NCI-H1417 (cell line): ENCODE measurements at places on chromosomes 1 and 21.

- no peak for DNase-seq
Observed at GRCh38 chr1:244054924-244055263, 3.8 kb downstream of the ZBTB18 start.

- no peak for DNase-seq
Observed at GRCh38 chr1:15155888-15156741, 2.6 kb downstream of the TMEM51 start.

DNA sequence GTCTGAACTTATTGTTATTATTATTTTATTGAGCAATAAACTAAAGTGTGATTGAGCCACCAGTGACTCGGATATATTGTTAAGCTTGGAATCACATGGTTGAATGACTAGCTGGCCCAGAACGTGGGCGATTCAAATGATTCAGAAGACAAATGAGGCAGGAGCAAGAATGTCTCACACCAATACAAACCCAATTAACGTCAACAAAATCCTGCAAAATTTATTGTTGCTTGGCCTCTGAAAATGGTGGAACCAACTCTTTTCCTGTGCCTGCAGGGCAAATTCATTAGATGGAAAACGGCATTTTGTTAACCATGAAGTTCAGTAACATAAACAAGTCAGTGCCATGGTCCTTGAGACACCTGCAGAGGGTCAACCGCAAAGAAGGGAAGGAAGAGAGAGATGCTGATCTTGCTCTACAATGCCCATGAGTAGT is 482.0 kb downstream of the SETD4 start:
- DNase-seq = no peak

- no peak for DNase-seq
Observed at GRCh38 chr1:227901906-227902640, 45.7 kb downstream of the WNT9A start.

- DNase-seq = no peak
Observed at GRCh38 chr1:238642231-238642630, 744.1 kb upstream of the CHRM3 start.

GRCh38 chr21:45509566-45510465 is 32.4 kb downstream of the SLC19A1 start:
- DNase-seq = no peak

- no peak for DNase-seq
Observed at GRCh38 chr1:210104103-210104502, 128.5 kb upstream of the SERTAD4 start.

DNA sequence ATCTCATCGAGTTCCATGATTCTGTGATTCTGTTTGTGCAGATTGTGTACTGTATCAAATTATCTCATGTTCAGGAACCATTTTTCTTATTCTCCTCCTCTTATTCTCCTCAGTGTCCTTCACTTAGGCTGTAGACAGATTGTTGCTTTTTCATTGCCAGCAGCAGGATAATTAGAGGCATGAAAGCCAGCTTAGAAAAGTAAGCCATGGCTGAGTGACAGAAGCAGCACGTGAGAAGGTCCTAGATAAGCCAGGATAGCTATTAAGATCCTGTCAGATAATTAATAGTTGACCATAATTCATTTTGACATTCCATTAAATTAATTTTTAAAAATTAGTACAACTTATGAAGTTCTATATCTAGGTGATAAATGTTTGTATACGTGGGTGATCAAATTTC is 60.8 kb upstream of the PRKACB start:
- DNase-seq = peak; percentile 7

- DNase-seq = no peak
Observed at GRCh38 chr1:89931964-89932363, 62.9 kb upstream of the ZNF326 start.

DNA sequence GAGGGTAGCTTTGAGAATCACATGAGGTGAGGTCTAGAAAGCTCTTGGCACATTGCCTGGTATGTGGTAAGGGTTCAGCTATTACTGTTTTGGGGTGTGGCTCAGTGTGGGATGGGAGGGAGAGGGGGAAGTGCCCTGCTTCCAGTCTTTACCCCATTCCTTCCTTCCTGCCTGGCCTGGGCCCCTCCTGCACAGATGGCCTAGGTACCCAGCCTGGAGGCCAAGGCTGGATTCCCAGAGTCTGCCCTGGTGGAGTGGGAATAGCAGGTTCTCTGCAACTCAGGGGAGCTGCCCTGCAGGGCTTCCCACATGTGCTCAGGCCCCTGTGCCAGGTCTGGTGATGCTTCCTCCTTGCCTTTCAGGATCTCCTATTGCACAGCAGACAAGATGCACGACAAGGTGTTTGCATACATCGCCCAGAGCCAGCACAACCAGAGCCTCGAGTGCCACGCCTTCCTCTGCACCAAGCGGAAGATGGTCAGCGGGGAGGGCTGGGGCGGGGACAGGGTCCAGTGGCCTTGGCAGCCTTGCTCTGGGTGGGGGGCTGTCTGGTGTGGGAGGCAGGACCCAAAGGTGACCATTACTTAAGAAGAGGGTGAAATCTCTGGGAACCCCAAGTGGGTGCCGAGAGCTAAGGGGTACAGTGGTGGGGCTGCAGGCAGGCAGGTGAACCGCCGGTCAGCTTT is 13.5 kb downstream of the LDLRAP1 start:
- DNase-seq = peak; percentile 6

DNA sequence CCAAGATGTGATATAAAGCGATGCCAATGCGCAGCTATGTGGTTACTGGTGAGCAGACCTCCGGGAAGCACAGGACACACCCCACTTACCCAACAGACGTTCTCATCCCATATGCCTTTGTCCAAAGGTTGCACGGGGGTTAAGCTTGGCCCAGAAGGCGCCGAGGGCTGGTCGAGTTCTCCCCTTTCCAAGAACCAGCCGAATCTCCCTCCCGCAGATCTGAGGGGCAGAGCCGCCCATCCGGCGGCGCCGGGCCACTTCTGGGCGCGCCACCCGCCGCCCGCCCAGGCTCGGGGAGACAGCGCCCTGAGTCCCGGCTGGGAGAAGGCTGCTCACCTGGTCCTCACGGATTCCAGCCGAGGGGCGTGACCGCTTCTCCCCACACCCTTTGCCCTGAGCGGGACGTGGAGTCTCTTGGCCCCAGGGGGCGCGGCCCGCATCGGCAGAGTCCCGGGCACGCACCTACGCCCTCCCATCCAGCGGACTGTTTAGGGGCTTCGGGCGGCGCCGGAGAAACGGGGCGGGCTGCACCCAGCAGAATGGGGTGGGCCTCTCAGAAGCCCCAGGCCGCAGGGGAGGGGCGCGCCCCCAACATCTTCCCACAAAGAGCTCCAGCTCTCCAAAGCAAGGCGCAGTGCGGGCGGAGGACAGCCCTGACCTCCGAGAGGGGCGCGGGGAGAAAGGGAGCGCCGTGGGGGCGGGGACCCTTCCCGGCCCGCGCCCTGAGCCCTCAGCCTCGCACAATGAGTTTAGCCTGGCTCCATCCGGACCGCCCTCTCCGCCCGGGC is 615 bp downstream of the GPR161 start:
- DNase-seq = peak; percentile 71

DNA sequence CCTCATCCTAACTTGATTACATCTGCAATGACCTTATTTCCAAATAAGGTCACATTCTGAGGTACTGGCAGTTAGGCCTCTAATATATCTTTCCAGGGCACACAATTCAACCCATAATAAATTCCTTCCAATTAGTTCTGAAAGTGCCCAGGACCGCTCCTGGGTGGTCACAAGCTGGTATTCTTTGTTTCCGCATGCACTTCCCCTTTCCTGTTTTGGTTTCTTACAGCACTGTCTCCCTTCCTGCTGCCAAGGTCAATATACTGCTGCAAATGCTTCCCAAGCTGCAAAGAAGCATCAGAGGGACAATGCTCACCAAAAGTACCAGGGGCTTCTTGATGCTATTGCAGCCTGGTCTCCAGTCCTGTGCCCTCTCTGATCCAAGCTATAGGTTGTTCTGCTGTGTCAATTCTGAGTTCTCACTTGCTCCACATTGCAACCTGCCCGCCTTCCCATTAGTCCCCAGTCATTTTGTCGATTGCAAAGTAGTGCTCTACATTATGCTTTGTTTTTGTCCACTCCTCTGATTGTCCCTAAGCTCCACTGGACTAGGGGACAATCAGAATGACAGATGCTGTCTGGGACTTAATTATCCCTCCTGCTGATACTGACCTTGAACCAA is 13.9 kb upstream of the XPR1 start:
- no peak for DNase-seq

- no peak for DNase-seq
Observed at GRCh38 chr1:213418268-213419071, 367.4 kb downstream of the RPS6KC1 start.

DNA sequence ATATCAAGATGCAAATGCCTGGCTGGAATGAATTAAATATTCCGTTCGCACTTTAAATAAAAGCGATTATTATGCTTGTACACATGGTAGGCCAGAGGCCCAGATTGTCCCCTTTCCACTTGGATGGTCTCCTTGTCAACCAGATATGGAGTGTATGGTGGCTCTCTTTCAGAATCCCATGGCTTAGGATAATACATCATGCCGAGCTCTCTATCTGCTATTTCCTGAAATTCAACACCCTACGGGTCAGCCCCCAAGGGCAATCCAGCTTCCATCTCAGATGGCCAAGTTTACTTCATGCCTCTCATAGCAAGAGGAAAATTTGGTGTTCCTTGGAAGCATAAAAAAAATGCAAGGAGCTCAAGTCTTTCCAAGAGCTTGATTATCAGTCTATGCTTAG is 25.4 kb upstream of the FMO1 start:
- no peak for DNase-seq

- no peak for DNase-seq
Observed at GRCh38 chr21:44994695-44995342, 55.0 kb downstream of the SLX9 start.
